A549 (cell line): ENCODE measurements at places on chromosomes 6 and 20.

DNA sequence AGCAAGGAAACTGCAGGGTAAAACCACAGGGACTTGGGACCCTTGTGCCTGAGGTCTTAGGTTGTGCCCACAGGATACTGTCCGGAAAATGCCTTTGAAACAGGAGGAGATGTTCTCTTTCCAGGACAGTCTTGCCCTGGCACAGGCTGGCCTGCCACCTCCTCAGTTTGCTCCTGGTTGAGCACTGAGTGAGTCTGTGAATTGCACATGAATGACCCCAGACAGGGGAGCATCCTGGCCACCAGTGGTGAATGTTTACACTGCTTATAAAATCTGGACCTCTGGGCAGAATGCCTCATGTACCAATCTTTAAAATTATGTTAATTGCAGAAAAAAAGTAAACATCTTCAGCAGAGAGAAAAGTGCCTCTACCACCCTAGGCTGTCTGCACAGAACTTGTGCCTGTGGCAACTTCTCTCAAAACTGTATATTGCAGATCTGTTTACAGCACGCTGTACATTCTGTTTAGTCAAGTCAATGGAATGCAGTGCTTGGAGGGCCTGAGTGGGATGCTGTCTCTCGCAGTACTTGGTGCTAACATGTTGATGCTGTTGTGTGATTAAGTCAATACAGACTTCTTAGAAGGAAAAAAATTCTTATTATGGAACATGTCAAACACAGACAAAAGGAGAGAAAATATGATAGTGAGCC, 242.1 kb downstream of the SOD2 start:
- no peak for DNase-seq

DNA sequence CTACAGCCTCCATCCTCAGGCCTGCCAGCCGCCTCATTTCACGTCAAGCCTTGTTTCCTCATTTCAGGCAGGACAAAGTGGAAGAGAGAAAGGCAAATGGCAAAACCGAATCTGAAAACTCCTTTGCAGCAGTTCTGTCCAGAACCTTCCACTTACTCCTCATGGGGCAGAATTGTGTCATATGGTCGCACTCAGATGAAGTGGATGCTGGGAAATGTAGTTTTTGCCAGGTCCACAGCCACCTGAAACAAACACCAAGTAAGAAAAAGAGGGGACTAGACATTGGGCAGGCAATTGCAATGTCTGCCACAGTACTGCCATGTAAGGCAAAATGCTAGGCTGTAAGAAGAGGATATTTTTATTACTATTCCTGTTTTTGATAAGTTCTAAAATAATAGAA, 44.9 kb downstream of the ISM1 start:
- no peak for DNase-seq

DNA sequence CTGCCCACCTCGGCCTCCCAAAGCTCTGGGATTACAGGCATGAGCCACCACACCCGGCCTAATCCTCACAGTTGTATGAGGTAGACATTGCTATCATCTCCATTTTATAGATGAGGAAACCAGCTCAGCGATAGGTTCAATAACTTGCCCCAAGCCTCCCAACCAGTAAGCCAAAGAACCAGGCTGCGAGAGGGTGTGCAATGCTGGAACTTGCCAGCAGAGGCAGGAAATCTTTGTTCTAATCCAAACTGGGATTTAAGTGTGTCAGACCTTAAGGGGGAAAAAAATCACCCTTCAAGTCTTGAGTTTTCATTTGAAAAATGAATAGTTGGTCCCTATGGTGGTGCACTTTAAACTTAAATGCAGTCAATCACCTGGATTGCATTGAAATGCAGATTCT, 20.1 kb upstream of the RNGTT start:
- peak; percentile 49 for DNase-seq

DNA sequence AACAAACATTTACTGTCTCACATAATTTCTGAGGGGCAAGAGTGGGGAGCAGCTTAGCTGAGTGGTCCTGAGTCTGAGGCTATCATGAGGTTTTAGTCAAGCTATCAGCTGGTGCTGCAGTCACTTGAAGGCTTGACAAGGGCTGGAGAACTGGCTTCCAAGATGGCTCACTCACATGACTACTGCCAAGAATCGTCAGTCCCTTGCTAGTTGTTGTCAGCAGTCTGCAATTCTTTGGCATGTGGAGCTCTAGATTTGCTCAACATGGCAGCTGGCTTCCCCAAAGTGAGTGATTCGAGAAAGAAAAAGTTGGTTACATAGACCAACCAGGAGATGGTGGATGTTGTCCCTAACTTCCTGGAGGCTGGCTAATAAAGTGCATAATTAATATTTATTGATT, 2.8 kb upstream of the LRRC1 start:
- DNase-seq: no peak

- DNase-seq: peak; percentile 41
These were observed 14.1 kb upstream of the CHMP4B start for GRCh38 chr20:33796907-33797544.

DNA sequence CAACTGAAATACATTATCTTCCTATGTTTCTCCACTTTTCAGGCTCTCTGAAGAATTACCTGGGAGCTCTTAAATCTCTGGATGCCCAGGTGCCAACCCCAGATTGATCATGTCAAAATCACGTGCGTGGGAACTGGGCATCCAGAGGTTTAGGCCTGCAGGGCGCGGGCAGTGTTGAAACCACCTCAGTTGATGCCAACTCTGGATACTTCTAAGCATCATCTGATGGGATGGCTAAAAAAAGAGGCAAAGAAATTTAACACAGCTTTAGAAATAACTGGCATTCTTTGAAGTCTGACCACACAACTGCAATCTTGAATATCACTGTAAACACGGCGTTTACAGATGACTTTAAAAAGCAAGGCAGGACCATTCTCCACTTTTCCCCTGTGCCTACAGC, 41.9 kb downstream of the PTGIS start:
- DNase-seq: no peak

- DNase-seq: no peak
These were observed 139.9 kb downstream of the GRM4 start for GRCh38 chr6:34005901-34006531.

DNA sequence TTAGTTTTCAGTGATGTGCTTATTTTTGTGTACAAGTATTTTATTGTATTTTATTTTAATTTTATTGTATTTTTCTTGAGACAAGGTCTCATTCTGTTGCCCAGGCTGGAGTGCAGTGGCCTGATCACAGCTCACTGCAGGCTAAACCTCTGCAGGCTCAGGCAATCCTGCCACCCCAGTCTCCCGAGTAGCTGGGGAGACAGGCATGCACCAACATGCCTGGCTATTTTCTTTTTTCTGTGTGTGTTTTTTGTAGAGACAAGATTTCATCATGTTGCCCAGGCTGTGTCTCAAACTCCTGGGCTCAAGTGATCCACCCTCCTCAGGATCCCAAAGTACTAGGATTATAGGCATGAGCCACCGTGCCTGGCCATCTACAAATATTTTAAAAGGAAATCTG, 146.3 kb downstream of the MANEA start:
- no peak for DNase-seq

- no peak for DNase-seq
These were observed 98.1 kb downstream of the DNAH8 start for GRCh38 chr6:38813041-38813823.

DNA sequence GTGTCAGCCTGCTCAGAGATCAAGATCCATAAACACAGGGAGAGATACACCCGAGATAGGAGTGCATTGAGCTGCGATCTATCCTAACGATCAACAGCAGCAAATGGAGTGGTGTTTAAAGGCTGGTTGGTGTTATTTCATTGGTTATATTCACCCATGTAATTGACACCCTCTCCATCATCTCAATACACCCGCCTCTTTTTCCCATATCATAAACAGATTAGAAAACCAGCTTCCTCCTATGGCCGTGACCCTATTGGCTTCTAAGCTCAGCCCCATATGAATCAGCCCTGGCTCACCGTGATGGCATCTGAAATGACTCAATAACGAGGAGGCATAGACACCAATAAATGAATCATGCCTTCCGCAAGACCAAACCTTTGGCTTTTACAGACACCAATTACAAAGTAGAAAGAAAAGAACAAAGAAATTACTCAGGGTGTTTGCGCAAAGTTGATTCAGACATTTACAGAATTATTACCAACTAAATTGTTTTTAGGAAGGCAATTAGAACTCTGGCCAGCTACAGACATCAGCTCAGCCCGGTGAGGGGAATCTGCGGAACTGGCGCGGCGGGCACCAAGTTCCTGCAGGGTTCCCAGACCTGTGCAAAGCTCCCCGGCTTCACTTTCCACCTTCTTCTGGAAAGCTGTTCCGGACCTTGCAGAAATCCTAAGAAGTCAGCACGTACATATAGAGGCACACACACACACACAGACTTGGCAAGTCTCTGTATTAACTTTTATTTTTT, 11.5 kb downstream of the PMEPA1 start:
- DNase-seq: peak; percentile 99

GRCh38 chr6:131924881-131925474, 26.2 kb downstream of the CCN2 start:
- peak; percentile 27 for DNase-seq

DNA sequence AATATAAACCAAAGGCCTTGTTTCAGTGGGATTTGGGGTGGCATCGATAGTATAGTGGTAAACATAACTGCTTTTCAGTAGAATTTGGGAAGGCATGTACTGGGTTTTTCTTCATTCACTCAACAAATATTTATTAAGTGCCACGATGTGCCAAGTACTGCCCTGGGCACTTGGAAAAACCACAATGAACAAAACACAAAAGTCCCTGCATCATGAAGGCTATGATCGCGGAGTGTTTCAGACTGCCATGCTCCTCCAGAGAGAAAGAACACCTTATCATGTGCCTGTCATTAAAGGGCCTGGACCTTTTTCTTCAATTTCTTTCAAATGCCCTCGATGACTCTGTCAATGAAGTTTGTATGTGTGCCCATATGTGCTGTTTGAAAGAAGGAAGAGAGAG, 59.2 kb upstream of the CEP85L start:
- no peak for DNase-seq

DNA sequence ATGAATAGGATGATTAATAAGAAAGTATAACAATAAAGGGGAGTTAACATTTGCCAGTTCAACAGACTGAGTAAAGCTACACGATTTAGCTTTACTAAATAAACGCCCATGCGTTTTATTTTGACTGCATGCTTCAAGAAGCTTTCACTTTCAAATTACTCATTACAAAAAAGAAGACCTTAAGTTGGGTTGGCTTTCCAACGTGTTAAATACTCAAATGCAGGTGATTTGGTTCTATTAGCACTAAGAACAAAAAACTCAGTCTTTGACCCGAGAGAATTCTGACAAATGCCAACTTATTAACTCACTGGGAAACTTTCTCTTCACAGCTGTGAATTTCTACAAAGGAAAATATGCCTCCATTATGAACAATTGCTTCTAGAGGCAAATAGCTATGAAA, 24.8 kb downstream of the RNF146 start:
- no peak for DNase-seq

- no peak for DNase-seq
These were observed 5.3 kb upstream of the ACAT2 start for GRCh38 chr6:159756508-159756907.

- DNase-seq: no peak
These were observed 35.8 kb downstream of the SLC2A4RG start for GRCh38 chr20:63775096-63775978.

DNA sequence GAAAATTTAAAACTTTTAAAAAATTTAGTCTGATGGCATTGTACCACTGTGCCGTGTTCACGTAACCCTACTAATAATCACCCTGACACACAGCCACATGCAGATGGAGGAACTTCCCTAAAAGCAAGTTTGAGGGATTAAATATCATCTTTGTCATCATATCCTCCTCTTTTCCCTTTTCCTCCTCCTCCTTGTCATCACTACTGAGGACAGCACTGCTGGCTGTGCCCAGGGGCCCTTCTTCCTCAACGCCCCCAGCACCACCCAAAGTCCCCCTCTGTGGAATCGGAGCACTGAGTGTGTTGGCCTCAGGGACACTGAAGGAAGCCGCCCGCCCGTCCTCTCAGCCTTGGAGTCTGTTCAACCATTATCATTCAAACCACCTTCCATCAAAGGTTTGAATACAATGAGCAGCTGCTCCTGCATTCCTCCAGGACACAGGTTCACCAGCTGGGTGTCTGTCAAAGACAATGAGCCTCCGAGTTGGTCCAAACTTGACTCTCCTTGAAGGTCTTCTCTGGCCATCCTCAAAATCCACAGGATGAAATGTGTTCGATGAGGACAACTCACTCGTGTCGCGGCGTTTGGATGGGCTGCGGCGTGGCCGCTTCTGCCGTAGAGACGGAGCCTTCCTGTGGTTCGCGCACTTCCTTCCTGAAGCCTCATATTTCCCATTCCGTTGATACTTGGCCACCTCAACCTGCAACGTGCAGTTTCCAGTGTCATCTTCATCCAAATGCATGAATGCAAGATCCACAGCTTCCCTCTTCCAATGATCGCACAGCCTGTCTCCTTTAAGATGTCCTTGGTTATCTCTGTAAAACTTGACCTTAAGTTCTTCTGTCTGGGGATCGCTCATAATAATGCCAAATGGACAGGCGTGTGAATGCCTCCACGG, 23.3 kb downstream of the NQO2 start:
- peak; percentile 16 for DNase-seq

- DNase-seq: no peak
These were observed 52.6 kb upstream of the PDE7B start for GRCh38 chr6:135798751-135799515.

GRCh38 chr6:5706124-5707033, 300.3 kb downstream of the NRN1 start:
- DNase-seq: no peak

- DNase-seq: peak; percentile 94
These were observed 15.7 kb downstream of the NRSN2 start for GRCh38 chr20:362271-363254.

DNA sequence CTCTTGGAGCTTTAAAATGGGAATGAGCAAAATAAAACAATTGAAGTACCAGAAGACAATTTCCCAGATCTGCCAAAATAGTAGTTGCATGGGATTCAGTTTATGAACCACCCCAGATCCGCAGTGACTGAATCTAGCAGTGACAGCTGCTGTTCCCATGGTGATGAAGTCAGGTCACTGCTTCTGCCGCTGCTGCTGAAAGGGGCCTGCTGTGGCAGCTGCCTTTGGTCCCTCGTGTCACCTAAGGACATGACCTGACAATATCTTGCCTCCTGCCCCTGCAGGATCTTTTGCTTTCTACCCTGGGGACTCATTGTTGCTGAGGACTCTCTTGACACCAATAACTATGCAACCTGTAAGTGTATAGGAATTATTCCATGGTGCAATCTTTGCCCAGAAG, 34.3 kb upstream of the OGFRL1 start:
- DNase-seq: no peak

DNA sequence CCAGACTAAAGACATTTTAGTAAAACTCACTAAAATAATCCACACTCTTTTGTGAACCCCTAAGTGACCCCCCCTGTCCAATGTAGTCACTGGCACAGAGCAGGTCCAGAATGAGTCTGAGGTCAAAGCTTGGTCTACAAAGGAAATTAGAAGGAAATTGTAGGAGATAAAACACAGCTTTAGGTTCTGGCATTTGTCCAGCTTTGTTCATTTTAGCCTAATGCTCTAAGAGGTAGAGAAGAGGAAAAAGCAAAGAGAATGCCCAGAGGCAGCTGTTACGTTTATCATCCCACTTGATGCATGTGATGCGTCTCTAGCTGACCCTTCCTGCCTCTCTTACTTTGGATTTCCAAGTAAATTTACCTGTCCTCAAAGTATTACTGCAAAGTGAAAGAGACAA, 62.5 kb downstream of the CNKSR3 start:
- no peak for DNase-seq

GRCh38 chr20:60006261-60006660, 48.0 kb downstream of the CDH26 start:
- DNase-seq: no peak
